ENCODE measurements at places on chromosomes 2 and 18. TPM values are rescaled to one million over a fixed set of nuclear protein-coding genes. Genes with fewer than 3 reads are reported as not detected.
A peak's percentile ranks its signal among the peaks of the same experiment; 100 is the strongest.

RAB6C gene
- not detected for total RNA-seq

GRCh38 chr2:156483741-156484173 is 47.6 kb downstream of the GPD2 start:
- no peak for DNase-seq
- peaks cover 11% of the 10 kb centered on the region for H3K4me1 ChIP-seq
- no peak overlapping the region for H3K27ac ChIP-seq

FKBP7 gene
- total RNA-seq: 8.4 TPM

DNA sequence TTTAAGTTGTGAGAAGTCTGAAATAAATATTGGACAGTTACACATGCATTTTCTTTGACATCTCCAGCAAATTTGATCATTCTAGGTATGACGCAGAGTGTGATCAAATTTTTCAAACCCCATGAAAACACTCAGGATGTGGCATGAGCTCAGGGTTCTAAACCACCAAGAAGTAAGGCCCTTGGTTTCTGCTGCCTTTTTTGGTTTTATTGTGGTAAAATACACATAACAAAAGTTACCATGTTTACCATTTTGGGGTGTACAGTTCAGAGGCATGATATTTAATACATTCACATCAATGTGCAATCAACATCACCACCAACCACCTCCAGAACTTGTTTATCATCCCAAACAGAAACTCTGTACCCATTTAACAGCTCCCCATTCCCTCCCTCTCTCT is 64.3 kb upstream of the TTN start:
- H3K4me3 ChIP-seq: no peak overlapping the region
- H3K27ac ChIP-seq: no peak overlapping the region
- H3K4me1 ChIP-seq: peaks cover 20% of the 10 kb centered on the region
- no peaks in the 10 kb centered on the region for H3K27me3 ChIP-seq
- DNase-seq: no peak

DNA sequence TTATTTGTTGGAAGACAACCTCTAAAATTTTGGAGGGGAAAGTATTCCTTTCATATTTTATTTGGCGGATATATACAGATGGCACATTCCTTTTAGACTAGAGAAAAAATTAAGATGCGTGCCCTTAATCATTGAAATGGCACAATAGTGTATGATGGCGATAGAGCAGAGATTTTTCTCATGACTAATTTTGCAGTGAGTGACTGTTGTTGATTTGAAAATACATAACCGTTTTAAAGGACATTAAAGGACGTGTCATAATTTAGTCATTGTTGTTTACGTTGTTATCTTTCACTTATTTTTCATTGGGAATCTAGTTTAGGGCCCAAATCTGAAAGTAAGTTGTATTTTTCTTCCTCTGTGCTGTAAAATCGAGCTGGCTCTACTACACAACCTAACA is 61.7 kb downstream of the CERS6 start:
- peak overlapping the region; percentile 27 for H3K4me3 ChIP-seq
- H3K4me1 ChIP-seq: peaks cover 50% of the 10 kb centered on the region
- peaks cover 6% of the 10 kb centered on the region for H3K36me3 ChIP-seq
- peak overlapping the region; percentile 60 for H3K27ac ChIP-seq
- H3K27me3 ChIP-seq: no peaks in the 10 kb centered on the region

GKN2 gene
- not detected for total RNA-seq

- no peak for DNase-seq
- H3K36me3 ChIP-seq: no peaks in the 10 kb centered on the region
- no peaks in the 10 kb centered on the region for H3K4me1 ChIP-seq
- no peak overlapping the region for H3K27ac ChIP-seq
Measured at GRCh38 chr18:56393870-56394269, 244.5 kb downstream of the TXNL1 start.

MC2R gene
- not detected for total RNA-seq

DNA sequence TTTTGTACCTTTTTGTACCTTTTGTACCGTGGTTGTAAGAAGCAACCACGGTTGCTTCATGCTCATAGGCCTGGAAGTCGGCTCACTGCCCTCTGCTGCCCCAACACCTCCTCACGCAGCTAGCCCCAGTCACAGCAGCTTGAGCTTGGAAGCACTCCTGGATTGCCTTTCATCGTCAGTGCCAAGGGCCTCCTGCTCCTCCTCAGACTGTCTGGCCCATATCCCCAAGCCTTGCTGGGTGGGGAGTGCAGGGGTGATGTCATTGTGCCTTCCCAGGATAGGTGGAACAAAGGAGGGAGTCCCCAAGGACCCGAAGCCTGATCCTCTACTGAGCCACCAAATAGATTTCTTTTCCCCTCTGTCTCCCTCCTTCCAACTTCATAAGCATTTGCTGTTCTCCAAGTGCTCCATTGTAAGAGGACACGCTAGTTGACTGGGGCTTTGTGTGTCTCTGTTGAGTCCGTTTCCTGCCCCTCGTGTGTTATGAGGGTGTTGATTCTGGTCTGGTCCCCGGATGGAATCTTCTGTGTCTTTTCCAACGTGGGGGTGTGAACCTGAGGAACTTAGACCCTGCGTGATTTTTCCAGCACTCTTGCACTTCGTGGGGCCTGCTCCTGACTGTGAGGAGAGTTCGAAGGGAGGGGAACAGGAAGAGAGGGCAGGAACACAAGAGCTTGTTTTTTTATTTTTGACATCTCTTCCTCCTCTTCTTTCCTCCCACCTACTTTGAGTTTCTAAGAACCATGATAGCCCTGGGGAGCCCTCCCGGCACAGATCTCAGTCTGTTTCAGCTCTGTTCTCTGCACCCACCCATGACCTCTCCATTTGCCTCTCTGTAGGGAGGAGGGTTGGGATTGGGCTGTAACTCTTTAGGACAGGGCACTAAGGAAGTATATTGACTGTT is 127.2 kb upstream of the EML6 start:
- H3K27ac ChIP-seq: no peak overlapping the region
- H3K27me3 ChIP-seq: no peaks in the 10 kb centered on the region
- H3K4me3 ChIP-seq: no peak overlapping the region
- H3K4me1 ChIP-seq: peaks cover 42% of the 10 kb centered on the region
- H3K36me3 ChIP-seq: peaks cover 26% of the 10 kb centered on the region

GPR45 gene
- not detected for total RNA-seq

All from MCF 10A (cell line).